ENCODE measurements at places on chromosomes 16 and 17.

- no peak for DNase-seq
These were observed 84.3 kb downstream of the PRKCA start for GRCh38 chr17:66386498-66387351.

GRCh38 chr17:77117415-77117814 is 23.4 kb upstream of the SEC14L1 start:
- no peak for DNase-seq

GRCh38 chr17:72970797-72971196 is 121.7 kb downstream of the SLC39A11 start:
- no peak for DNase-seq

DNA sequence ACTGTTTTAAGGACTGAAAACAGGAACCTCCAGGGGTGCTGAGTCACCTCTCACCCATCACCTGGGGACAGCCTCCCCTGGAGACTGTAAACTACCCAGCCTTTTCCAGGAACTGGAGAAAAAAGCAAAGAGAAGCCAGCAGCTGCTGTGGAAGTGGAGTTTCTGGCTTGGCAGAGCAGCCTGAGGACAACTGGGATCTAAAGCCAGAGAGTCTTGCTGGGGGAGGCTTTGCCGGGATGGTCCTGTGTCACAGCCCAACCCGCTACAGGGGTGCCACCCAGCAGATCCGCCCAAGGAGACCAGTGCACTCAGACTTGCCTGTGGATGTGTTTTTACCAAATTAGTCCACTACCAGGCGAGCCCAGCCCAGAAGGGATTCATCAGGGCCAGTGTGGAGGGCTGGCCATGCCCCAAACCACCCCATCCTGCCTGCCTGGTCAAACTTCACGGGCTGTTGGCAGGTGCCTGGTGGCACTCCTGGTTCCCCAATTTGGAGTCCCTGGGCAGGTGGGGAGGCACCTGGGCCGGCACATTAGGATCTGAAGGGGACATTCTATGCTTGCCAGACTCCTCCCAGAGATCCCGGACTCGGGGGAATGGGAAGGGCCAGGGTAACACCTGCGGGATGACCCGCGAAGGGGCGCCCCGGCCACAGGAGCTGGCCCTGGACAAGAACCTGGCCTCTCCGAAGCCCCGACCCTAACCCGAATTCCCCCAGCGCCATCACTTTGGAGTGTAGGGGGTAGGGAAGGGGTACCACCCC is 771 bp downstream of the MSRB1 start:
- no peak for DNase-seq

GRCh38 chr17:64723781-64724180 is 61.7 kb upstream of the SMURF2 start:
- DNase-seq: no peak

DNA sequence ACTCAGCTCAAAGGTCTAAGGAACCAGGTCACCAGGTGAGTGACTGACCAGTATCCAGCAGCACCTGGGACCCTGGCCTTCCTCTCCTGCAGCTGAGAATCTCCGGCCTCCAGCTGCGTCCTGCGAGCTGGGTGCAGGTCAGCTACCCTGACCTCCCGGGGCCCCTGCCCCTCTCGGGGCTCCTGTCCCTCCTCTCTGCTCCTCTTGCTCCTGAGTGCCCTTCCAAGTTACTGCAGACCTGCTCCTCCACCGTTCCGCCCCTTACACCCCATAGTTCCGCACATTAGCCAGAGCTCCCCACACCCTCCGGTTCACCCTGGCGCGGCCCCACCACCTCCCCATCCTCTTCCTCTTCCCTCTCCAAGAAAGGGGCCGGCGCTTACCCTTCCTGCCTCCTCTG is 10.6 kb downstream of the FOXJ1 start:
- DNase-seq: no peak

GRCh38 chr16:12305847-12306801 is 329.6 kb downstream of the SNX29 start:
- DNase-seq: no peak

DNA sequence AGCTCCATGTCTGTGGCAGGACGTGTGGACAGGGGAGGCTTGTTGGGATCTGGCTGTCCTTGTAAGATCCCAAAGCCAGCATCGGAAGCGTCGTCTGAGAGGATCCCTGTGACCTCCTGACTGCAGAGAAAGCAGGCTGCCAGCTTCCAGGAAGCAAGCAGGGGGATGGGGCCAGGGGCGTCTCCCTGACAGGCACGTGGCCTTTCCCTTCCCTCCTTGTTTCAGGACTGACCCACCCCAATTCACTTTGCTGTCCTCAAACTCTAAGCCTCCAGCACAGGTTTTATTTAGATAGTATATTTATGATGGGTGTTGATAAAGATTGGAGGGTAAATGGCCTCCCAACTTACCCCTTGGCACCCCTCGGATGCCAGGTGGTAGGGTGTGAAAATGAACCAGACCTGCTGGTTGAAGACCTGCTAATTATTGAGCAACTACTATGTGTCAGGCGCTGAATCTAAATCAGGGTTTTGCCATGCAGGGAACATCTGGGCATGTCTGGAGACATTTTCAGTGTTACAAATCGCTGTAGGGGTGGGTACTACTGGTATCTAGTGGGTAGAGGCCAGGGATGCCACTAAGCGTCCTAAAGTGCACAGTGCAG is 24.5 kb downstream of the SOCS1 start:
- no peak for DNase-seq

DNA sequence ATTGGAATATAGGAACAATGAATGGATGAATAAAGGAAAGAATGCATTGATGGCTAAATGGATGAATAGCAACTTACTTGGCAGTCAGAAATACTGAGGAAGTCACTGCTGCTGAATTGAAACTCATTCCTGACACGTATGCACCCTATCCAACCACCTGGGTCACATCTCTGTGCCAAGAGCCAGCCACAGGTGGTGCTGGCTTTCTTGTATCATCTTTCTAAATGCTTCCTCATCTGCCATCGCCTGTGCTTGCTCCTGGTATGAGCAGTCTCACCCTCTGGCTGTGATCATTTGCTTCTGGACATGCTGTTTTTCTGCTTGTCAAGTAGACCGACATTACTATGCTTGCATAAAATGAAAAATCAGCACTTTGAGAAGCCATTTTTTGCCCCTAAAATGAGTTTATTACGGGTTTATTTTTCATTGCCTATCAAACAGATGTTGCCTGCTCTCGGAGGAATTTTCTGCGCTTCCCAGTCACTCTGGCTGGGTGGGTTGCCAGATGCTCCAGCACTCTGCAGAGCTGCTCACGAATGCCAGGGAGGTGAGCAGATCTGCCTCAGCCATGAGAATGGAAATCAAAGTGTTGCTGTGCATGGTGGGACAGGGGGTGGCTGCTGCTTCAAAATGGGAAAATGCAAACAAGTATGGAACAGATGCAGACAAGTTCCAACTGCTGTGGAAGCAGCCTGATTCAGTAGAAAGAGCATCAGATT is 1349.6 kb upstream of the CDH8 start:
- DNase-seq: no peak
